ENCODE measurements at places on chromosomes 4 and X.

DNA sequence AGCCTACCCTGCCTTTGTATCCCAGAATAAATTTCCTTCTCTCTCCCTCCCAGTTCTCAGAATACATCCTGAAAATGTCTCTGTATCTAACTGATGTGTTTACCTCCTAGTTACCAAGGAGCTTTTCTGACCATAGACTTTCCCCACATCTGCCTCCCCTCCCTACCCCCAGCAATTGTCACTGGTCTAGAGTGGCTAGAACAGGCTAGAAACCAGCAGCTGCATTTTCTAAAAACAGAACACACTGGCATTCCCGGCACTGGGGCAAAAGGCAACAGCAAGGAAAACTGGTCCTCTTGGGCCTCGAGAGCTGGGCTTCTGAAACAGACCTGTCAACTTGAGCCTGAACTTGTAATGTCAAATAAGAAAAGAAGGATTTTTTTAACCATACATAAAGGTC, 16.4 kb downstream of the TASL start:
- no peak for DNase-seq

- no peak for DNase-seq
Measured at GRCh38 chr4:20723019-20723418, 22.8 kb downstream of the PACRGL start.

DNA sequence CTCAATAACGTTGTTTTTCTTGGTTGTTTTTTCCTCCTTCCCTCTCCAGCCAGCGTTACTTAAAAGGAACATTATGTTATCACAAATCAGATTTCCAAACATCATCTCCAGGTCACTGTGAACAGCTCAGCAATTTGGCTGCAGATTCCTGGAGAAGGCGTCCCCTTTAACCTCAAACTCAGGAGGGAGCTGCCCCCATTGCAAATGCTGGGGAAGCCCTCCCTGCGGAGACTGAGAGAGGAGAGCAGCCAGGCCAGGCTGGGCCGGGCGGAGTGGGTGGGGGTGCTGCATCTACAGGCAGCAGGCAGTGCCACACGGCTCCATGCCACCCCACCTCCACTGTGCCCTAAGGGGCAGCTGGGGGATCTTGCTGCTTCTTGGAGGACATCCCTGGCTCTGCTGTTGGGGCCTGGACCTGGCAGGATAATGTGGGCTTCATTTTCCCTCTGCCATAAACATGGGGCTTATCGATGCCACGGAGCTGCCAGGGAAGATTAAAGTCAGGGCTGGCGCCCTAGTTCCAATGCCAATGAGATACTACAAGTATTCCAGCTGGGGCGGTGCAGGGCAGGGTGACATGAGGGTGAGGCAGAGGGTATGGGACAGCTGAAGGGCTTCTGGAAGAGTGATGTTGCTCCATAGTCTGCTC, 148.8 kb downstream of the PJA1 start:
- DNase-seq: no peak

DNA sequence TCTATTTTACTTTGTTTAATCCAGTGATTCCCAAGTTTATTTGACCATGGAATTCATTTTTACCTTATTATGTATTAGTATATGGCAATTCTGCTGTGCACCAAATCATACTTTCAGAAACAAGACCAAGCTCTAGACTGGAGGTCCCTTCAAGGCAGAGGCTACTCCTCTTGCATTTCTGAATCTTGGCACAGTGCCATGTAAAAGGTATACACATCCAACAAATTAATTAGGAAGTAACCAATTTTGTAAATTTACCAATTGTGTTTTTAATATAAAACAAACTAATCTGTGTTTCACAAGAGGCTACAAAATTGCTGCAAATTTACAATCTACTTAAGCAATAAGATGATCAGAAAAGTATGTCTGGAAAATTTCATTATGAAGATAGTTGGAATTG, 712.2 kb upstream of the HS3ST1 start:
- no peak for DNase-seq

- no peak for DNase-seq
Measured at GRCh38 chr4:123659730-123660129, 263.1 kb downstream of the SPRY1 start.

DNA sequence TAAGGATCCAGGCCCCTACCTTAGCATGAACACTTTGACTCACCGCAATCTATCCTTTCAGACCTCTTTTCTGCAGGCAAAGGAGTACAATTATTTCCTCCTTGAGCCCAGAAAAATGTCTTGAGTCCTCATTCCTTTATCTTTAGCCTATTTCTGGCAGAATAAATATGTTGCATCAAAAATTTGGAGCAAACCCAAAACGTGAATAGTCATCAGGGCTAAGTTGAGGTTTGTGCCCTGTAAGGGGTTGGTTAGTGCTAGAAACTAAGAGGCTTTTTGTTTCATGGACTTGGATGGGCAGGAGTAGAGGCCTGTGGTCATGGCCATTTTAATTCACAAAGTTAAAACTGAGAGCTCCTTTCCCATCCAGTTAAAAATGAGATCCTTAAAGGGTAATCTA, 460.3 kb downstream of the GBA3 start:
- no peak for DNase-seq

DNA sequence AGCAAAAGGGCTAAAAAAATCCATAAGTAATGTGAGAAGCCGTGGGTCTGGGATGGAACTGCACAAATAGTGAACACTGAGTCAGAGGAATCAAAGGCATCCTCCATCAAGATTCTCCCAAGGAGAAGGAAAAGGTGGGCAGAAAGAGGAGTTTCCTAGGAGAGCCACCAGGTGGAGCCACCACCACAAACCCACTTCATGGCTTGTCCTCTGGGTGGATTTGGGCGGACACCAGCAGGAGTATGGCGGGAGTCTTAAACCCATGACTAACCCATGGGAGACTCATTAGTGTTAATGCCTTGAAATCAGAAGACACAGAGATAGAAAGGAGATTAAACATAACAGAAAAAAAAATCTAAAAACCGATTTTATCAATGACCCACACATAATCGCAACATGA, 147.7 kb downstream of the SH3KBP1 start:
- no peak for DNase-seq

GRCh38 chr4:52755426-52755825, 4.2 kb upstream of the ERVMER34-1 start:
- DNase-seq: no peak

DNA sequence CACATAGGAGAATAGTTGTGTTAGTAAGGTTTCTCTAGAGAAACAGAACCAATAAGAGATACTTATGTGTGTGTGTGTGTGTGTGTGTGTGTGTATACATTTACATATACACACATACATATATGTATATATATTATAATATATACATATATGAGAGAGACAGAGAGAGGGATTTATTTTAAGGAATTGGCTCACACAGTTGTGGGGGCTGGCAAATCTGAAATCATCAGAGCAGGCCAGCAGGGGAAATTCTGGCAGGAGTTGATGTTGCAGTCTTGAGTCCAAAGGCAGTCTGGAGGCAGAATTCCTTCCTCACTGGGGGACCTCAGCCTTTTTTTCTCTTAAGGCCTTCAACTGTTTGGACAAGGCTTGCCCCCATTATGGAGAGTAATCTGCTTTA, 38.6 kb upstream of the NHS start:
- no peak for DNase-seq

- no peak for DNase-seq
Measured at GRCh38 chrX:39859991-39860861, 237.5 kb downstream of the BCOR start.

DNA sequence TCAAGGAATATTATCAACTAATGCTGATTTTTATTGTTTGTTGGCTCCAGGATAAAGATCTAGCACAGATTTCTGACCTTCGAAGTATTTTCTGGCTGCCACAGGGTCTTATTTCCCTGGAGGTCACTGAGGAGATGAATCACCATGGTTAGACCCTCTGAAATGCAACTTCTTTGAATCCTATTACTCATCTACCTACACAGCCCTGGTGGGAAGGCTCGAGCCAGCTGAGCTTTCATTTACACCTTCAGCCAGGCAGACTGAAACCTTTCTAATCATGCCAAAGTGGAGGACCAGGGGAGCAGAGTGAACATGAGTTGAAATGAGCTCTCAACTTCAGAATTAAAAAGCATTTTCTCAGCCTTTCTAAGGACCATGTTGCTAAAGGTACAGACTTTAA, 130.5 kb downstream of the SMIM20 start:
- DNase-seq: no peak

DNA sequence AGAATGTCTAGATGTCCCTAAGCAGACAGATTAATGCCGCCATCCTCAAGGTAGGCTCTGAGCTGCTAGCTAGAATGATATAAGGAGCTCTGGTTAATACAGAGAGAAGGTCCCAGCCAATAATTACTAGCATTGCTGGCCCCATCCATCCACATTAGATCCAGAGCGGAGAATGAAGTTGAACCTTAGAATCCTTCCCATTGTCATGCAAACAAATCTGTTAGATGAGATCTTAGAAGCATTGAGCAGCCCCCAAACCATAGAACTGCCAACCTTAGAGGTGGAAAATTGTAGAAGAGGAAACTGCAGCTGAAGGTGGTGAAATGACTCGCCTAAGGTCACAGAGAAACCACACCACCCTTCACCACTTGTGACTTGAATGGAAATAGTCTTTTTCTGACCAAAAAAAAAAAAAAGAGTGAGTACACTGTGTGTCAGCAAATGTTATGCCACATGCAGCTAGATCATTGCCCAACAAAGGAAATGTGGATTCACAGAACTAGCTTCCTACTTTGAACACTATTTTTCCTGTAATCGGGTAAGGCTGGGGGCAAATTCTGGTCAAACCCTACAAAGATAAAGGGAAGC, 162.1 kb downstream of the SMIM20 start:
- no peak for DNase-seq

GRCh38 chr4:146256328-146256727, 42.0 kb downstream of the REELD1 start:
- DNase-seq: no peak
